ENCODE measurements at places on chromosomes 5 and 9.

DNA sequence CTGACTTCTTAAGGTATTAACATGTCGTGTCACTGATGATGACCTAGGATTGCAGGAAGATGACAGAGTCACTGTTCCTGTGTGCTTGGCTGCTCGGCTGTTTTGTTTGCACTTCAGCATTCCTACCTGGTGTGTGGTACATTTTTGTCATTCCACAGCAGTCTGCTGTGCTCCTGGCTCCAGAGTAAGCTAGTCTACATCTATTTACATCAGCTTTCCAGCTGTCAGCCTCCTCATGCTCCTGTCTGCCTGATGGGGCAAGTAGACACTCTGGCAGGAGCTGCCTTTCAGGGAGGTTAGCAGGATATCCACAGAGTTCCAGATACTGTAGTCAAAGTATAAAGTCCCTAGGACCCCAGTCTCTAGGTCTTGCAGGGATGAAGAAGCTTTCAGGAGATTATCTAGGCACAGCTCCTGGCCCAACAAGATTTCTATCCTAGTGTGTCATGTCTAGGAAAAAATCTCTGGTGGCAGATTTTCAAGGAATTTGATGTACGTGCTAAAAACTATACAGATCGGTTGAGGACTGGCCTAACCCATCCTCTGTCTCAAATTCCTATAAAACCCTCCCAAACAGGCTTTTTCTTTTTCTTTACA lies 28.4 kb downstream of the RUSC2 start:
- peak; percentile 64 for DNase-seq

GRCh38 chr9:130451509-130452388 lies 7.0 kb downstream of the ASS1 start:
- DNase-seq: peak; percentile 93

GRCh38 chr5:89721353-89721752 lies 688.2 kb downstream of the CETN3 start:
- peak; percentile 14 for DNase-seq

DNA sequence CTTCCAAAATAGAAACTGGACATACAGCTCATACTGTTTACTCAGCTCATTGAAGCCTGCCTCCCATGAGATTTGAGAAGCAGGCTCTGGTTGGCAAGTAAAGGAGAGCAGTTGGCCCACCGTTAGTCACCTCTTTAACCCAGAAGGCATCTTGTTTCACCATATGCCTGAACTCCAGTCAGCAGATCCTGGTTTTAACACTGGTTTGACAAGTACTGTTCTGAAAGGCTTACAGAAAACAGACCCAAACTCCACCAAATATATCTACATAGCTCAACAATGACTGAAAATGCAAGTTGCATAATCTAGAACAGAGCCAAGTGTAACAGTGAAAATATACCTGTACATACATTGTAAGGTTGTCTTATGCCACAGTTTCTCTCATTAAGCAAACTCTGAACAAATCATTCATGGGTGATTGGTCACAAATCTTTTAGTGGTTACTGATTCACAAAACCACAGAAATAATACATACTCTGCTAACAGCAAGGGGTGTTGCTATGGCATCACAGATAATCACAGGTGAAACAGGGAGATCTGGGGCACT lies 198.8 kb downstream of the BNC2 start:
- peak; percentile 64 for DNase-seq

DNA sequence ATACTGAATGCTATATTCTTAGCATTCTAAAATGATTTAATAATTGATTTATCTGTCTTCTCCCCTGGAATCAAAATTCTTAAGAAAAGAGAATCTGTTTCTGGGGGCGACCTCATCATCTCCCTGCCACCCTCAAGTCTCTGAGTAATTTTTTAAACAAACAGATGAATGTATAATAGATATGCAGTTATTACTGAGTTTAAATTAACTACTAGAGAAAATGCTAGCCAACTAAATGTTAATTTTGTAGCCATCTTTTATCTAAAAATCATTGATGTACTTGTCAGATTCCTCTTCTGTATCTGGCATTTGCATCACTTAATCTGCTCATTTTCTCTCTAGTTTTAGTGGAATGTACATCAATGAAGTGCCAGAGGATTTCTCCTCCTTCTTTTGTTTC lies 87.5 kb downstream of the ERBIN start:
- DNase-seq: no peak

DNA sequence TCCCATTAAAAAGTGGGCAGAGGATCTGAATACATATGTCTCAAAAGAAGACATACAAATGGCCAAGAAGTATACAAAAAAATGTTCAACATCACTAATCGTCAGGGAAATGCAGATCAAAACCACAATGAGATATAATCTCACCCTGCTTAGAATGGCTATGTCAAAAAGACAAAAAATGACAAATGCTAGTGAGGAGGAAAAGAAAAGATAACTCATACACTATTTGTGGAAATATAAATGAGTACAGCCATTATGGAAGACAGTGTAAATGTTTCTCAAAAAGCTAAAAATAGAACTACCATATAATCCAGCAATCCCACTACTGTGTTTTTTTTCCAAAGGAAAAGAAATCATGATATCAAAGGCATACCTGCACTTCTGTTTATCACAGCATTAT lies 450.7 kb downstream of the EFNA5 start:
- no peak for DNase-seq

DNA sequence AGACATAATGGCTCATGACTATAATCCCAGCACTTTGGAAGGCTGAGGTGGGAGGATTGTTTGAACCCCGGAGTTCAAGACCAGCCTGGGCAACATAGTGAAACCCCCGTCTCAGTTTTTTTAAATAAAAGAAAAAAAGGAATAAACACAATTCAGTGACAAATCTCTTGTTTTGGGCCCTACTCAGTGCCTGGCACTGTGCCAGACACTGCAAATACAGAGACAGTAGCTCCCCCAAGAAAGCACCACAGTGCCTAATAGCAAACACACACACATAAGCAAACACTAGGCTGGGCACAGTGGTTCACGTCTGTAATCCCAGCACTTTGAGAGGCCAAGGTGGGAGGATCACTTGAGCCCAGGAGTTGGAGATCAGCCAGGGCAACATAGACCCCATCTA lies 49.7 kb upstream of the GRHPR start:
- DNase-seq: no peak

DNA sequence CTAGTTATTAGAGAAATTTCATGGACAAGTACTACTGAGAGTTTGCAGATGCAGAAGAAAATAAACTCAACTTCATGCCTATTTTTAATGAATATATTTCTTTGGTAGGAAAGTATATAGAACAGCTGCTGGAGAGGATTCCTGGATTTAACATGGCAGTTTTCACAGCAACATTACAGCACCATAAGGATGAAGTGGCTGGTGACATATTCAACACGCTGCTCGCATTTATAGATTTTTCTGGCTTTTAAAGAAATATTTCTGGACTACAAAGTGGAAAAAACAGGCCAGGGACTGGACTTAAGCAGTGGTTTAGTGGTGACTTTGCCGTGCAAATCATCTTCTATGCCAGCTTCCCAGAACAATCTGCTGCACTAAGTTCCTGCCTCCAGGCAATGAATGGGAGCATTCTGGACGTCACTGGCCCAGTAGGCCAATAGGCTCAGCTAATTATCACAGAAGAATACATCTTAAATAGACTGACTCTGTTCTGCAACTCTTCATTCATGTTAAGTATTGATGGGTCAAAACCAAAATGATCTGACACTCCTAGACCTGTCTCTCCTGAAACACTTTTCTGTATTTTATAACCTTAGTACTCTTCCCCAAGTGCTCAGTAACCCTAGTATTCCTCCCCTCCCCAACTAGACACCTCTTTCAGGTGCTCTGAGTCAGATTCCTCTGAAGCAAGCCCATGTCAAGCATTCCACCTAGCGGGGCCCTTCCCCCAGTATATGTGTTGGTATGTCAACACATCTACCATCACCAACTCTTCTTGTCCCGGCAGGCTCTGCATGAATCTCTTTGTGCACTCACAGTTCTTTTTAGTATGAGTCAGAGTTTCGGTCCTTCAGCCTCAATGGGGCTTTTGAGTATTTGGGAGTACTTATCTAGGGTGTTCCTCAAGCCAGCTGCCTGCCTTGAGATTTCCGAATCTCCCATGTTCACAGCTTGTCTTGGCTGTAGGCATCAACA lies 625.5 kb downstream of the CHSY3 start:
- no peak for DNase-seq

Measured in myocyte (in vitro differentiated cells).